Spinal cord (tissue), 10 donors: ENCODE measurements at places on chromosomes 5 and 9. TPM values are rescaled to one million over a fixed set of nuclear protein-coding genes. Genes with fewer than 3 reads are reported as not detected.

Gene ST8SIA4
- 22.8 TPM for total RNA-seq

Gene PFN3
- not detected for total RNA-seq

Gene TEK
- total RNA-seq = 15.8 TPM

Gene FOXD4L5
- total RNA-seq = 0.40 TPM

Gene ADRA1B
- total RNA-seq = 2.1 TPM

Gene FCN2
- not detected for total RNA-seq

Gene EHMT1
- total RNA-seq = 35.8 TPM

Gene ITGA1
- total RNA-seq = 22.1 TPM

Gene PNPLA7
- 2.2 TPM for total RNA-seq

Gene NIM1K
- 7.9 TPM for total RNA-seq

Gene SNCAIP
- total RNA-seq = 33.4 TPM

Gene ACER2
- total RNA-seq = 3.8 TPM

Gene BNC2
- 26.2 TPM for total RNA-seq

Gene ADGRD2
- total RNA-seq = 4.3 TPM

Gene TLX3
- total RNA-seq = 2.0 TPM
